ENCODE measurements at places on chromosomes 16 and 17.

- no peak for DNase-seq
Measured at GRCh38 chr16:2174396-2175131, 19.0 kb downstream of the TRAF7 start.

- no peak for DNase-seq
Measured at GRCh38 chr16:5064915-5065314, 841 bp downstream of the C16orf89 start.

DNA sequence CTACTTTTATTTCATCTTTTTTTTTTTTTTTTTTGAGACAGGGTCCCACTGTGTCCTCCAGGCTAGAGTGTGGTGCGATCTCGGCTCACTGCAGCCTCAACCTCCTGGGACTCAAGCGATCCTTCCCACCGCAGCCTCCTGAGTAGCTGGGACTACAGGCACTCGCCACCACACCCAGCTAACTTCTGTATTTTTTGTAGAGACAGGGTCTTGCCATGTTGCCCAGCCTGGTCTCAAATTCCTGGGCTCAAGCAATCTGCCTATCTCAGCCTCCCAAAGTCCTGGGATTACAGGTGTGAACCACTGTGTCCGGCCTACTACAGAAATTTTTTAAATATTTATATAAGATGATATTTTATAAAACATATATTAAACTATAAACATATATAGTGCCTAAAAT, 4.8 kb downstream of the MYO18A start:
- no peak for DNase-seq

DNA sequence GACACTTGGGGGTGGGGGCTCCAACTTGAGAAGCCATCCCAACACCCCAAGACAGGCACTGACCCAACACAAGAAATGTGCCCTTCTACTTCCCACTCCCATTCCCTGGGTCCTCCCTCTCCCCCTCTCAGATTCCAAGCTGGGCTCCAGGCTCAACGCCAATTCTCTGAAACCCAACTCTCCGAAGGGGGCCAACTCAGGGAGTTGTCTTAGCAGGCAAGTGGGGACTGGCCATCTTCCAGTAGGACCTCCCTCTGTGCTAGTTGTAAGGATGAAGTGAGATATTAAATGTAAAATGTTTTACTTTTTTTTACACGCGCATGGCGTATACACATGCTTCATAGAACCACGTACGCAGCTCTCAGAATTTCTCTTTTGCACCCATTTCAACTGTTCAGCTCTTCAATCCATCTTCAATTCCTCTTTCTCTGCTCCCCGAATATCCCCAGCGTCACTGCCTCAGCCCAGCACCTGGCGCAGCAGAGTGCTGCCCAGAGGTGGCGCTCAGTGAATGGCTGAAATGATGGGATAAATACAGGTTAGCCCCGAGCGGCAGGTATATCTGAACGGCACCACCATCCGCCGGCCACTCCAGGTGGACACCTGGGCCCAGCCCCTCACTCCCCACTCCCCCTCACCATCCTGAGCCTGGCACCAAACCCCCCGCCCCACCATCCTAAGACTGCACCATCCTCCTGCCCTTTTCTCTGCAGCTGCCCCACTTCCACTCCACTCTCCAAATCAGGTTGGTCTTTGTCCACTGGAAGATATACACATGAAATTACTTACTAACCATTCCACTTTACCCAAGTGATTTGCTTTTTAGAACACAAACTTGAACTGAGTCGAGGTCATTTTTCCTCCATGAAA, 43.9 kb upstream of the TNRC6C start:
- peak; percentile 17 for DNase-seq

- no peak for DNase-seq
Measured at GRCh38 chr16:51306886-51307595, 156.0 kb upstream of the SALL1 start.

GRCh38 chr17:64373722-64374121, 16.9 kb downstream of the PECAM1 start:
- DNase-seq, result no peak

GRCh38 chr16:66335704-66336329, 30.7 kb upstream of the CDH5 start:
- DNase-seq, result peak; percentile 65

- peak; percentile 35 for DNase-seq
Measured at GRCh38 chr17:17822189-17822588, 14.6 kb downstream of the SREBF1 start.

GRCh38 chr17:11705111-11705510, 106.8 kb downstream of the DNAH9 start:
- no peak for DNase-seq

DNA sequence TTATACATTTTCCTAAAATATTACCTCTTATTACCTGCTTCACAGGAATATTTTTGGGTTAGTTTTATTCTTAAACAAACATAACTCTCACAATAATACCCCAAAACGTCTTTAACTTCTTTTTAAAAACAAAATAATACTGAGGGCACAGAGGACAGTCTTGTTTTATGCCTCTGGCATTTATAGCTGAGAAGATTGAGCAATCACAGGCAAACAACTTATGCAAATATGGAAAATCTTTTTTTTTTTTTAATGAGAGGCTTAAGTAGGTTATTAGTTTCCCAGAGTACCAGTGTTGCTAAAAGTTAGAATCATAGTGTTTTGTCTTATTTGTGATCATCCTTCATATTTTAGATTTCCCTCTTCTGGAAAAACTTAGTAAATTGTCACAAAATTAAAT, 195.0 kb downstream of the FTO start:
- DNase-seq, result no peak

DNA sequence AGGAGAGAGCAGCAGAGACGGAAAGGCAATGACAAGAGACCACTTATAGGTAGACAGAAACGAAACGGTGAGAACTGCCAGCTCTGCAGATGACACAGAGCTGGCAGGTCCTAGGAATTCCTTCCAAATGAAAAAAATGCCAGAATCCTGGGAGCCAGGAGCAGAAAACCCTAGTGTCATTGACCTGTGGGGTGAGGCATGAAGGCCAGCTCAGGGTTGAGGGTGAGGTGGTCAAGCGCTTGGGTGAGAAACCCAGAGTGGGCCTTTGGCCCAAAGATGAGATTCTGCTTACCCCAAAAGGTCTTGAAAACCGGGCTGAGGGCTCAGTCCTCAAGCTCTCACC, 9.2 kb downstream of the HIC1 start:
- DNase-seq, result no peak

GRCh38 chr17:50219939-50220465, 18.6 kb upstream of the COL1A1 start:
- peak; percentile 87 for DNase-seq

- DNase-seq, result peak; percentile 40
Measured at GRCh38 chr17:63434951-63435571, 11.0 kb downstream of the CYB561 start.

DNA sequence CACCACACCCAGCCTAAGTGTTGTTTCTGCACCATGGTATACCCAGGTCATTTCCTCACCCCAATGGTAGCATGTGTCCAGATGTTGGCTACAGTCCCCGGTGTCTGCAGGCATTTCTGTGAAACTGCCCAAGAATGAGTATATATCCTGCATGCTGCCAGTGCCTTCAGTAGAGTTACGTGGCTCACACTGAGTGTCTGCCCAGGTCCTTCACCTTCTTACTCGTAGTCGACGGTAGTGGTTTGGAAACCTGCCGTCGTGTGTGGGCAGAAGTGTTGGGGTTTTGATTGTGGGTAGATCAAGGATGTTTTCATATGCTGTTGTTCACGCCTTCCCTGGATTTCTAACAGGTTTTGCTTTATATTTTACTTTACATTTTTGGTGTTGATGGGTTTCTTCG, 16.8 kb downstream of the TCF25 start:
- DNase-seq, result no peak

- no peak for DNase-seq
Measured at GRCh38 chr17:45441526-45442310, 9.0 kb upstream of the ARHGAP27 start.

DNA sequence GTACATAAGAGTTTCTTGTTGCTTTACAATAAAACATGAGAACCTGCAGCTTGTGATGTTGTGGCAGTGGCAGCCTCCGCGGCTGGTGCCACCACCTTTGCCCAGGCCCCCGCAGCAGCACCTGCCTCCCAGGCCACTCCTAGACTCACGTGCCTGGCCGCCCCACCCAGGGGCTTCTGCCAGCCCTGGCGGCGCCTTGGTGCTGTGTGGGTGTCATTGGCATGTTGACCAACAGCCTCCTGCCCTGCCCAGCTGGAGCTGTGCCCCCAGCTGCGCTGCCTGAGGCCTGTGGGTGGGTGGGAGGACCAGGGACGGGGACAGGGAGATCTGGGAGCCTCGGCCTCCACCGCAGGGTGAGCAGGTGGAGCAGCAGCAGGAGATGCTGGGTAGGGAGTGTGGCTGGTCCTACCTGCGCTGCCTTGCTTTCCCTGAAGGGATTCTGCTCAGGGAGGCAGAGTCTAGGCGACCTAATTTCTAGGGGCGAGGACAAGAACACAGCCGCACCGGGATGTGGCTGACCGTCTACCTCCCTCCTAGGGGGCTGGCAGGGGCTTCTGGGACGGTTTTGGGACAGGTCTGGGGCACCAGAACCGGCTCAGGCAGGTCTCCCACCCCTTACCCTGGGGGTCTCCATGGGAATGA, 428 bp upstream of the DNASE1L2 start:
- DNase-seq, result no peak

DNA sequence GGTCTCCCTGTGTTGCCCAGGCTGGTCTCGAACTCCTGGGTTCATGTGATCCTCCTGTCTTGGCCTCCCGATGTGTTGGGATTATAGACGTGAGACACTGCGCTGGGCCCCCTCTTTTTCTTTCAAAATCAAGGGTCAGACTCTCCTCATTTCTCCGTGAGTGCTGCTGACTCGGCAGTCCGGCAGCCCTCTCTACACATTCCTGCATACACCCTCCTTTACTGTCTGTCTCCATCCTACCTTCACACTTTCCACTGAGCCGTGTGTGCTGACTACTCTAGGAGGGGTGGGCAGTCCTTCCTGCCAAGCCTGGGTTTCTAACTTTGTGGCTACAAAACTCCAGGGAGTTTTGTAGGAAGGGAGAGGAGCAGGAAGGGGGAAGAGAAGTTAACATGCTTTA, 195.2 kb downstream of the PARN start:
- no peak for DNase-seq

DNA sequence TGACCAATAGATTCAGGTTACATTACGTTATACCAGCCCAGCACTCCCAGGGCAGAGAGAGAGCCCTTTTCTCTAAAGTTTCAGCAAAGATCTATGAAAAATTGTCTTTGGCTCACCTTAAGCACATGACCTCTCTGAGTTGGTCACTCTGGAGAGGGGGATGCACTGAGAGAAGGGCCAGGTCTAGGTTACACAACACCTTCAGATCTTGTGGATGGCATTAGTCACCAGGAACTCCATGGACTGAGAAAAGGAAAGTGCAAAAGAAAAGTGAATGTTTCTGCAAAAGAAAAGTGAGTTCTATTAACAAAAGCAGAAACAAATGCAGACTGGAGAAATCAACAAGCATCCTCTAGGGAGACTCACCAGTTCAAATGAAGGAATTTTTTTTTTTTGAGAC, 253.3 kb upstream of the SALL1 start:
- no peak for DNase-seq

DNA sequence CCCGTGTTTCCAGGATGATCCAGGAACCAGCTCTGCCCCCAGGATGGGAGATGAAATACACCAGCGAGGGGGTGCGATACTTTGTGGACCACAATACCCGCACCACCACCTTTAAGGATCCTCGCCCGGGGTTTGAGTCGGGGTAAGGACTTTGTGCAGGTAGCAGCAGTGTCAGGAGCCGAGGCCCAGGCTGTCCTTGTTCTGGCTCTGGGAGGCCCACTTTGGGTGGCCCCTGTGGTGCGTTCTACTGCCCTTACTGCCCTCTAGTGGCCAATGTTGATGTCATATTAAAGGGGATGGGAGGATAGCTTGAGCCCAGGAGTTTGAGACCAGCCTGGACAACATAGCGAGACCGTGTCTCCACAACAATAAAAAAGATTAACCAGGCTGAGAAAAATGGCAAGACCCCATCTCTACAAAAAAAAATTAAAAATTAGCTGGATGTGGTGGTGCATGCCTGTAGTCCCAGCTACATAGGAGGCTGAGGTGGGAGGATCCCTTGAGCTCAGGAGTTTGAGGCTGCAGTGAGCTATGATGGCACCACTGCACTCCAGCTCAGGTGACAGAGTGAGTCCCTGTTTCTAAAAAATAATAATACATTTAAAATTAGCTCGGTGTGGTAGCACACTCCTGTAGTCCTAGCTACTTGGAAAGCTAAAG, 20.9 kb upstream of the CLEC18A start:
- peak; percentile 63 for DNase-seq

DNA sequence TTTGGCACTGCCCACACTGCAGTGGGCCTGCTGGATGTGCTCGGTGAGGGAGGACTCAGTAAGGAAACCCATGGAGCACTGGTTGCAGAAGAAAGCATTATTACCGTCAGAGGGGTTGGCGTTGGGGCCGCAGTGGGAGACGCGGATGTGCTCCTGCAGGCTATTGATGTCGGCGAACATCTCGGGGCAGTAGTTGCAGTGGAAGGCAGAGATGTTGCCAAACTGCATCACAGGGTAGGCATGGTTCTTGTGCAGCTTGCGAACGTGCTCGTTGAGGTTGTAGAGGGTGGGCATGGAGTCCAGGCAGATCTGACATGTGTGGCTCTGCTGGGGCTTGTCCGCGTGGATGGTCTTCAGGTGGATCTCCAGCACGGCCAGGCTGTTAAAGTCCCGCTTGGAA, 218.4 kb downstream of the ZNF423 start:
- no peak for DNase-seq

DNA sequence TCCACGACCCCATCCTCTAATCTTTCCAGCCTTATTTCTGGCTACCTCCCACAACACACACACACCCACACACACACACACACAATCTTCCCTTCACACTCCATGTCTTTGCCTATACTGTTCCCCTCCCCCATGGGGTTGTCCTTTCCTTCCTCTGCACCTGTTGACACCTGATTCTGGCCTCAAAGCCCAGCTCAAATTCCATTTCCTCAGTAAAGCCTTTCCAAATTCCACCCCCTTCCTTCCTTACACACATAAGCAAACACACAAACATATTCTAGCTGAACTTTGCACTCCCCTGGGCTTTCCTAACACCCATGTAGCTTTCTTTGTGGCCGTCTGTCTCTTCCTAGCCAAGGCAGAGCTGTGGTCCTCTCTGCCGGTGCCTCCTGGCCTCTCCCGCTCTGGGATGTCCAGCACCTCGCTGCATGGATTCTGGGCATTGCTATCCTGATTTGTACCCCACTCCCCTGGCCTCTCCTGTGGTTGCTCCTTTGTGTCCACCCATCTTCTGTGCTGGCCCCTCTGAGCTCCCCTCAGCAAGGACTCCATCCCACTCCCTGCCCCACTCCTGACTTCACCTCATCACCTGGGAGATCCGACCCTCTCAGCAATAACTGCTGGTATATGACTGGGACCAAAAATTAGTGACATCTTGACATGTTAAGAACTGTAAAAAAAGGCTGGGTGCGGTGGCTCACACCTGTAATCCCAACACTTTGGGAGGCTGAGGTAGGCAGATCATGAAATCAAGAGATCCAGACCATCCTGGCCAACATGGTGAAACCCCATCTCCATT, 8.4 kb upstream of the SRCIN1 start:
- no peak for DNase-seq

- peak; percentile 38 for DNase-seq
Measured at GRCh38 chr17:59506894-59507726, 58.3 kb upstream of the DHX40 start.
